Stimulated activated CD8-positive, alpha-beta memory T cell treated with anti-CD3 and anti-CD28 coated beads, Interleukin-7, amount 100 ng/mL, for 48 hours (primary cell): ENCODE measurements at places on chromosomes 16 and 17.

- DNase-seq, result no peak
These were observed 82.8 kb downstream of the METRNL start for GRCh38 chr17:83162035-83162745.

- DNase-seq, result peak; percentile 38
These were observed 58.5 kb upstream of the CREBBP start for GRCh38 chr16:3938843-3939624.

DNA sequence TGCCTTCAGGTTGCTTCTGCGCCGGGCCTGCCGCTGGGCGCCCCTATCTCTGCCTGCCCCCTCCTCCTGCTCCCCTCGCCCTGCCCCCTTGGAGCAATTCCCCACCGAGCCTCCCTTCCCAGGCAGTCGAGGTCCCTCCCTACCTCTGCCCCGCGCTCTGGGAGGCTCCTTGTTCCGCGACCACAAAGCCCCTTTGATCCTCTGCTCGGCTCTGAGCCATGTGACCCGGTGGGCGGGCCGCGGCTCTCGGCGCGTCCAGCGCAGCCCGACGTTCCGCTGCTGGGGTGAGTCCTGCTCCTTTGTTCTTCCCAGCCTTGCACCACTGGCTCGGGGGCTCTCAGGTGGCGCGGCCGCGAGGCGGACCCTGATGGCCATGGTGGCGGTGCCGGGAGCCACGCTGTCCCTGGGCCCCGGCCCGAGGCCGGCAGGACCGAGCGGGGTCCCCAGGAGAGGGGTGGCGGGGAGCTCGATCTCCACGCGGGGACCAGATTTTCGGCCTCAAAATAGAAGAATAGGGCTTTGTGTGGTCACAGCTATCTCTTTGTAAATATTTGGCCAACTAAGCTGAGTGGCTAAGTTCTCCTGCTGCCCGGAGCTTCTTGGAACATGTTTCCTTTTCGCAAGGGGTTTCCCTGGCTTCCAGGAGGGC lies 310.6 kb downstream of the SEC14L1 start:
- no peak for DNase-seq

DNA sequence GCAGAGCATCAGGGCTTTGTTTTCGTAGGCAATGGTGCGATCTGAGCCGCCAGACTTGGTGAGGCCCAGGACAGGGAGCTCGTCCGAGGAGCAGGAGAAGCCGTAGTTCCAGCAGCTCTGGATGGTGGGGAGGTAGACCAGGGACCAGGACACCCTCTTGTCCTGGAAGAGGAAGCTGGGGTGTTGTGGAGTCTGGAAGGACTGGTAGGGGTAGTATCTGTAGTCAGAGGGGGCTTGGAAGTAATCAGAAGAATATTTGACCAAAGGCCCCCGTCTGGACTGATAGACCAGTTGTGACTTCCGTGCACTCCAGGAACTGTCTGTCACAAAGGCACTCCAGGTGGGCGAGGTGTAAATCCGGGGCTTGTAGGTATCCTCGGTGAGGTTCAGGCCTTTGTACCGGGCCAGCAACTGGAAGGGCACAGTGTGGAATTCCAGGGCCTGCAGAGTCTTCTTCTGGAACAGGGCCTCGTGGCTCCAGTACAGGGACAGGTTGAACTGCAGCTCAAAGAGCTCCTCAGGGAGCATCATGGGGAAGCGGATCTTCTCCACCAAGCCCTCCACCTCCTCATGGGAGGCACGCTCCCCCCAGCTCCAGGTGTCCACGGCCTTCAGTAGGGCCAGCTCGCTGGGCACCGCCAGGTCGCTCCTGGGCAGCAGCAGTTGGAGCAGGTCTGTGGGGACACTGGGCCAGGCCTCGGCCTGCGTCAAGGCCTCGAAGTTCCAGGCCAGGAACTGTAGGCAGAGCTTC lies 7.8 kb downstream of the LGALS3BP start:
- DNase-seq, result no peak

- DNase-seq, result no peak
These were observed 56.3 kb upstream of the GNG13 start for GRCh38 chr16:856811-857210.

GRCh38 chr17:73707358-73707757 lies 63.1 kb upstream of the SDK2 start:
- DNase-seq, result no peak

- no peak for DNase-seq
These were observed 54.1 kb downstream of the HLF start for GRCh38 chr17:55318715-55319487.

DNA sequence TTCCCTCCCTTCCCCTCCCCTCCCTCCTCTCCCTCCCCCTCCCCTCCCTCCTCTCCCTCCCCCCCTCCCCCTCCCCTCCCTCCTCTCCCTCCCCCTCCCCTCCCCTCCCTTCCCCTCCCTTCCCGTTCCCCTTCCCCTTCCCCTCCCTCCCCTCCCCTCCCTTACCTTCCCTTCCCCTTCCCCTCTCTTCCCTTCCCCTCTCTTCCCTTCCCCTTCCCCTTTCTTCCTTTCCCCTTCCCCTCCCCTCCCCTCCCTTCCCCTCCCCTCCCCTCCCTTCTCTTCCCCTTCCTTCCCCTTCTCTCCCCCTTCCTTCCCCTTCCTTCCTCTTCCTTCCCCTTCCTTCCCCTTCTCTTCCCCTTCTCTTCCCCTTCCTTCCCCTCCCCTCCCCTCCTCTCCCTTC lies 61.1 kb downstream of the EMP2 start:
- DNase-seq, result no peak

GRCh38 chr17:56595831-56596690 lies 2.6 kb downstream of the NOG start:
- DNase-seq, result no peak

DNA sequence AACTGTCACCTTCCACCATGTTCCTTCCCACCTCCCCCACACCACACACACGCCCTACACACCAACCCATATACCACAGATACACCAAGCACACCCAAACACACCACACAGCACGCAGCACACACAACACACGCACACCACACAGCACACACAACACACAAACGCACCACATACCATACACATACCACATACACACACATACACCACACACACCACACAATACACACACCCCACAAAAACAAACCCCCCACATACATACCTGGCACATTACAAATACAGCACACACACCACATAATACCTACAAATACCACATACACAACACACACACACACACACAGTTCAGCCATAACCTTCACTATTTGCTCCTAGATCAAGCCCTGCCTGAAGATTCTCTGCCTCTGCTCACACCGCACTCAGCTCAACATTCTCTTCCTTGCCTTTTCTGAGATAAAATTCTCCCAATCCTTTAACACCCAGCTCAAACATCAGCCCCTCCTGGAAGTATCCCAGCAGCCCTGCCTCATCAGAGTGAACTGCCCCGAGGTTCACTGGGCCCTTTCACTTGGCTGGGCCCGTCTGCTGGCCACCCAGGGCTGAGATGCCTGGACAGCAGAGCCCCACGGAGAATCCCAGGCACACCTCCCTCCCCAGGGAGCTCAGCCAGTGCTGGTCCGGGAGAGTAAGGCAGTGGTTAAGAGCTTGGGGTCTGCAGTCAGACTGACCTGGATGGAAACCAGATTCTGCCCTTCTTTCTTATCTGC lies 31.9 kb upstream of the CPNE2 start:
- no peak for DNase-seq

DNA sequence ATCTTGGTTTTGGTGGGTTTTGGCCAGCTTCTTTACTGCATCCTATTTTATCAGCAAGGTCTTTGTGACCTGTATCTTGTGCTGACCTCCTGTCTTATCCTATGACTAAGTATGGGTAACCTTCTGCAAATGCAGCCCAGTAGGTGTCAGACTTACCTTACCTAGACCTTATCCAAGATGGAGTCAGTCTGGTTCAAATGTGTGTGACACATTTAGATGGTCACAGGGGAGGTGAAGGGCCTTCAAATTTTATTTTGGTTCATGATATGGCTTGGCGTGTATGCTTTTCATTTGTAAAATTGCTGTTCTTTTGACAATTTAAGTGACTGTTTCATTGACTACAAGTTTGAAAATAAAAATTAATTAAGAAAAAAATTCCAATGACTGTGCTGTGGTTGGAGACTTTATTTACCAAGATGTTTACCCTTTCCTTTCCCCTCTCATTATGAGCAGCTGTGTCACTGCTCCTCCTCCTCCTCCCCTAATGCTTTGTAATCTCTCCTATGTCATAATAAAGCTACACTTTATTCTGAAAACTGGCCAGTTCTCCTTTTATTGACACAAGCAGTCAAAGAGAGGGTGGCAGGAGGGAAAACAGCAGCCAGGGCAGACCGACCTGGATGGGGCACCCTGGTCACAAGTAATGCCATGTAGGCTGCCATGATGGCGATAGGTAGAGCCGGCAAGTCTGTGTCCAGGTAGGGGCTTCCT lies 49.4 kb downstream of the TNFRSF13B start:
- no peak for DNase-seq

DNA sequence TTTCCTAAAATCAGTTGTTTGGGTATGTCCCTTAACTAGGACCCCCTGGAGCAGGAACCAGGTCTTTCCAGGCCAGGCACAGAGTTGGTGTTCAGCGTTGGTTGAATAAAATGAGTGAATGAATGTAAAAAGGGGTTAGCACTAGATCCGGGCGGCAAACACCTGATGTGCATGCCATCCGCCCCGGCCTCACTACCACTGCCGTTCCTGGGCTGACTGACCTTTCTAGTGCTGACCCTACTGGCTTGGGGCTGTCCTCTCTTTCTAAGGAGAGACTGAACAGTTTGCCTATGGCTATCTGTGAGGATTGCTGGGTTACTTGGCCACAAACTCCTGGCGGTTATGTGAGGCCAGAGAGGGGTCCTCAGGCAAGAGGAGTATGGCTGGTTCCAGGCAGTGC lies 10.1 kb upstream of the PHF12 start:
- no peak for DNase-seq

DNA sequence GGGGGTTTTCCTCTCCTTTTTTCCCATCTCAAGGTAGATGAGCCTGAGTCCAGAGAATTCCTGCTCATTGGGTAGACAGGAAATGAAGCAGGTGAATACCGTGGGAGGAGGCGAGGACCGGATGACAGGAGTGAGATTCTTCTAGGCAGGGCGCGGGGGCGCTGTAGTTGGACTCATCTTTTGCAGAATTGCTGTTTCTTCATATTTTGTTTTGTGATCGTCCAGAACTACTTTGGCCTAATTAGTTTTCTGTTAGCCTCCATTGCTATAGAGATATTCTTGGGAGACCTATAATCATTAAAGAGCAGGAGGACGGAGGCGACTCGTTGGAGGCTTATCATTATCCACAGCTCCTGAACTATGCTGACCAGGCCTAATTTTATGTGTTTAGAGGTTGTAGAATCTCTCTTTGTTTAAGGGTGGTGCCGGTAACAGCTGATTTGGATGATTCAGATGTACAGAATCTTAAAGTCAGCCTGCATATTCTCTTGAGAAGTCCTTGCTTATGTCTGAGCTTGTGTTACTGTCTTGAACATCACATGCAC lies 650 bp downstream of the ATP6V0A1 start:
- DNase-seq, result no peak

DNA sequence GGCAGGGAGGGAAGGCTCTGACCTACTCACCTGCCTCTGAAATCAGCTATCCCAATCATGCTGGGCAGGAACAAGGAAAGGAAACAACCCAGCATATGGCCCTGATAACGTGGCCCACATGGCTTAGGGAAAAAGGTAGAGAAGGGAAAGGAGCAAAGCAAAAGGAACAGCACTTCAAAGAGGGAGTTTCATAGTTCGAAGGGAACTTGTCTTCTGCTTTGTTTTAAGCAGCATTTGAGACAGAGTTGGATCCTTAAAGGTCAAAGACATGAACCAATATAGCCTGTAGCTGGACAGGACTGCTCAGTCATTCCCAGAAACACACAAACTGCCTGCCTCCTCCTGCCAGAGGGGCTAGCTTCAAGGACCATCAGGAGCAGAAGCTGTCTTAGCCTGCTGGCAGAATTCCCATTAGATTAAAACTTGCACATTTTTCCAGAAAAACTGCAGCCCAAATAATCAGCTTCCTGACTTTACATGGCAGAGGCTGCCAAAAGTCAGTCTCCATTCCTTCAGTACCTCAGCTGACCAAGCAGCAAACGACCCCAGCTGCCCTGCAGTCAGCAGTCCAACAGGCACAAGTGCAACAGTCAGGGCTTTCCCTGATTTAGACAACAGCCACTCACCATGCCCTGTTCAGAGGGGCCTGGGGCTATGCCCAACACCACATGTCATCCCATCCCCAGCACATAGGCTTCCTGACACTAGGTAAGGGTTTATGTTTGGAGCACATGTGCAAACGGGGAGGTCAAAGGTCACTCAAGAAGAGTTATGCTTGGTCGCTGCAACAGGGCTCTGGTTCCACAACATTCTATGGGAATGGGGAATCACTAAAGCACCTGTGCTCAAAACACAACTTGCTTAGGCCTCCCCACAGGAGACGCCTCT lies 32.5 kb downstream of the RANBP10 start:
- DNase-seq, result no peak

- no peak for DNase-seq
These were observed 51.3 kb downstream of the SCNN1B start for GRCh38 chr16:23353440-23353839.

- no peak for DNase-seq
These were observed 1.2 kb downstream of the B9D1 start for GRCh38 chr17:19361326-19361725.

- no peak for DNase-seq
These were observed 130.3 kb downstream of the CCDC144A start for GRCh38 chr17:16820161-16820877.

DNA sequence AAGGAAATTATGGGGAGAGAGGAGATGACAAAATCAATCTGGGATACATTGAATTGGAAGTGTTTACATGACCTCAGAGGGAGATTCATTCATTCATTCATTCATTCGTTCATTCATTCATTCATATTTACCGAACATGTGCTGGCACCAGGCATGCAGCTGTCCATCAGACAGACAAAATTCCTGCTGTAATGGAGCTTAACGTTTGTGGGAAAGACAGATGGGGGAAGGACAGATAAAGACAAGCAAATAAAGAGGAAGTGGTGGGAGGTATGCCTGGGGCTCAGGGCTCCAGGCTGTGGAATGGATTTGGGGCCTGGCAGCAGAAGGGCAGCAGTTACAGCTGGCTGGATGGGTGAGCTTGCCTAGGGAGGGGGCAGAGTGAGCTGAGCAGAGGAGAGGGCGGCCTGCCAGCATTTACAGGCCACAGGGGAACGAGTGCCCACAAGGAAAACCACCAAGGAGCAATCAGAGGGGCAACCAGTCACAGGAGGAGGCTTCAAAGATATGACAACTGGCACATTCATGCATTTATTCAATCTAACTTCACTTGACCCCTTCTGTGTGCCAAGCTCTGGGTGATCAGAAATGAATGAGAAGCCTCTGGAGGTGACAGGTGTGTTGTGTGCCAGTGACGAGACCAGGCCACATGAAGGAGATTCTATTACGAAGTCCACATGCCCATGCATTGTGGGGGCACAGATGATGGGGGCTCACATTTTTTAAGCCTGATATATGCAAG lies 48.5 kb downstream of the ARHGAP27 start:
- DNase-seq, result no peak

- DNase-seq, result no peak
These were observed 1.6 kb upstream of the LRRC75A start for GRCh38 chr17:16493531-16494046.

- DNase-seq, result no peak
These were observed 66.6 kb upstream of the ZNF469 start for GRCh38 chr16:88316151-88316550.
